ENCODE measurements at places on chromosomes 5 and 9.

DNA sequence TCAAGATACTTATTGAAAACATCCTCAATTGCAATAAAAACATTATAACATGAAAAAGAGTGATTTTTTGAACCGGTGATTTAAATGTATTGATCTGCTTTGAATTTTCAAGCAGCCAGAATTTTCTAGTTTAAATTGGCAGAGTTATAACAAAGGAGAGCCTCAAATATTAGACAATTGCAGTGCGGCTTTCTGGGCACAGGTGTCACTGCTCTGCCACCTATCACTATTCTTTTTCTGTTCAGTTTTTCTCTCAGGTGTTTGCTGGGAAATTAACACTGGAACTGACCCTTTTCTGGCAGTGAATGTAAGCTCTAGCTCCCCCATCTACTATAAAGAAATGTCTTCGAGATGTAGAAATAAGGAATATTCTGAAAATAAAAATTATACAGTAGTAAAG lies 23.0 kb downstream of the ZBED3 start:
- no peak for DNase-seq

GRCh38 chr5:157491471-157491995 lies 31.5 kb downstream of the NIPAL4 start:
- no peak for DNase-seq

GRCh38 chr5:178994580-178995340 lies at the start of gene GRM6:
TSS of gene GRM6 (minus strand) at chr5:178995320. CDS start at chr5:178994944, 376 bp downstream.
- DNase-seq: no peak

DNA sequence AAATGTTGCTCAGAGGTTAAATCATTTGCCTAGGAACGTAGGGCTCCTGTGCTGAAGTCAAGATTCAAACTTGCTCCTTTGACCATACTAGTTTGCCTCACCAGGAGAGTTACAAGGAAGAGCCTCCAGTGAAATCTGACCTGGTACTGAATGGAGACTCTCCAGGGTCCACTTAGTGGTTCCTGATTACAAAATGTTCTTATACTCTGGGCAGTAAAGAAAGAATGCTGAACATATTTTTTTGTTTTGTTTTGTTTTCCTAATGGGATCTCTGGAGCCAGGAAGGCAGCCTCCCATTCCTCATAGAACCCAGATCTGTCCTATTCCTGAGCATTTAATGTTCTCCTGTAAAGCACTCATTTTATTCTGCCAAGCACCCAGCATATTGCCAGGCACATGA lies 256.5 kb upstream of the CLINT1 start:
- DNase-seq: no peak

DNA sequence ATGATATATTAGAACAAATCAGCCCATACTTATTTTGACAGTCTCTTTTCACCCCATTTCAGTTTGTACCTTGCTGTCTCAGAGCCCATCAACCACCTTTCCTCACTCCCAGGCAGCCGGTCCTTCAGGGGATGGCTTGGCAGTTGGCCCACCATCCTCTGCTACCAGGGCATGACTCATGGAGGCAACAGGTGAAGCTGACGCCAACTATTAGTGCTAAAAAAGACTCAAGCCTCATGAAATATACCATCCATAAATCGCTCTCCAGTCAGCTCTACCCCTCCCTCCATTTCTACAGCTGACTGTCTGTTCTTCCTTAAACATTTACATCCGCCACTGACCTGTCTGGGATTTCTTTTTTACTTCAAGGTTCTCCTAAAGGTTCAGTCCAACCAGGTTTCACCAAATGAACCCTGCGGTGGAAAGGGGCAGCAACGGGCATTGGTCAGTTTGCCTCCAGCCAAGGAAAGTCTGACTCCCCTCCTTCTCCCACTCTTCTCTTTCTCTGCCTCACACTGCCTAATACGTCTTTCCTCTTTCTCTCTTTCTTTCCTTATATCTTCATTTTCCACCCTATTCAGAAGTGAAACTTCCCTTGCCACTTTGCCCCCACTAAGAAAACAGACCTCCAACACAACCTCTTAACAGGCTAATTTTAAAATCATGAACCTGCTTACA lies 439.1 kb downstream of the RAB3C start:
- DNase-seq: no peak

- DNase-seq: peak; percentile 46
Observed at GRCh38 chr9:88388886-88389605, 802 bp downstream of the SPIN1 start.

DNA sequence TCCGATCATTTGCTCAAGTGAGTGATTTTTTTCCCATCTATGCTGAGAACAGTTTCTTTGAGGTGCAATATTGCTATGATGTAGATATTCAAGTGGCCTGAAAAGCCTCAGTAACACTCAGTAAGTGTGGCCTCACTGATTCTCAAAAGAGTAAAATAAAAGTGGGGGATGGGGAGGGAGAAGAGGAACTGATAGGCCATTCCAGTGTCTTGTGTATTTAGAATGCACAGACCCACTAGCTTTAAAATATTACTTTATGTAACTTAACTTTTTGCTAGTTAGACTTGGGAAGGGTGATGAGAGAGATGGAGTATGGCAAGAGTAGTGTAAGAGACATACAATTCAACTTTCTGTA lies 79.5 kb upstream of the ZNF608 start:
- no peak for DNase-seq

- DNase-seq: no peak
Observed at GRCh38 chr5:160061770-160062169, 52.8 kb downstream of the TTC1 start.

Data from AG09319 (cell line).